Left lung (tissue), 14 donors: ENCODE measurements at places on chromosomes 6 and 20.
A peak's percentile ranks its signal among the peaks of the same experiment; 100 is the strongest.

DNA sequence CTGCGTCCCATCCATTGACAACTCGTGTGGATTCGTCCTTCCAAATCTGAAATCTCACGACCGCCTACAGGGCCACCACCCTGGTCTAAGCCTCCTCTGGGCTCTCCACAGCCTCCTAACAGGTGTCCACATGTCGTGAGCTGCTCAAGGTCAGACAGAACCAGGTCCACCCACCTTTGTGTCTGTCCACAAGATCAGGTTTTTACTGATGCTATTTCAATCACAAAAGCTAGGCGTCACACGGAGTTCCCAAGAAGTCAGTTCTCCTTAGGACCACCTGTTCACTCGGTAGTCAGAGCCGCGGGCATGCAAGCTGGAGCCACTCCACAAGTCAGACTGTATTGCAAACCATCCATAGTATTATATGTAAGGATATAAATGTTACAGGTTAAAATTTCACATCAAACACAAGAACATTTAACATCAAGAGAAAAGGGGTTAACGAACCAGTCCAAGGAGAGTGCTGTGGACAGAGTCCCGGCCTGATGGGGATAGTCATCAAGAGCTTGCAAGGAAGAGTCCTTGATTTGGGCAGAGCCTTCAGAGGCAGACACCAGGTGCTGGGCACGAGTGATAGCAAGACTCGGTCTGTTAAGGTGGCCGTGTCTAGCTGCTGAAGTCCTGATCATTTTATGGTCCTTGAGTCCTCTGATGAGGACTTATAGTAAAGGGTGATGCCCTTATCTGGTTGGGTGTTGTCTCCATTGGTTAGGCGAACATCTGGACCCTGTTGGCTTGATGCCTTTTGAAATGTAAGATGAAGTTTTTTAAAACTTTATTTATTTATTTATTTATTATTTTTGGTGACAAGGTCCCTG, 731 bp upstream of the DNPH1 start:
- DNase-seq, result no peak

- DNase-seq, result no peak
These were observed 5.6 kb upstream of the RPS21 start for GRCh38 chr20:62381202-62381797.

- no peak for DNase-seq
These were observed 28.1 kb downstream of the ADGRF5 start for GRCh38 chr6:46893648-46894047.

DNA sequence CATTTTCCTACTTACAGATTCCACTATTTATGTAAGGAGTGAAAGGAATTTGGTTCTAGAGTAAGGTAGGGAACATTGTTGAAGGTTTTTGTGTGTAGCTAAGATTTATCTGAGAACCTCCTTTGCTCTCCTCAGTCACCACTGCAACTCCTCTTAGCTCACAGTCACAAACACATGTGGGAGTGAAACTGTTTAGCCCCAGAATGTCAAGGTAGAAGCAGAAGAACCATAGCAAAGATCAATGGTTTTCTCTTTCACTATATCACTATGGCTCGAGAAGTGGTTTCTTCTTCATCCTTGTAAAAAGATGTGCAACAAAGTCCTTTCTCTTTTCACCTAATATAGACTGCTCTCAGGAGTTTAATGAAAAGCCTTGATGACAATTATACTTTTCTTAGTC, 6.5 kb upstream of the DEFB112 start:
- DNase-seq, result no peak

- DNase-seq, result no peak
These were observed 5.1 kb upstream of the TUBB1 start for GRCh38 chr20:59013959-59014608.

- DNase-seq, result no peak
These were observed 7.0 kb downstream of the TAGAP start for GRCh38 chr6:159037756-159038290.

- DNase-seq, result no peak
These were observed 155.0 kb downstream of the CFAP61 start for GRCh38 chr20:20207291-20207690.

DNA sequence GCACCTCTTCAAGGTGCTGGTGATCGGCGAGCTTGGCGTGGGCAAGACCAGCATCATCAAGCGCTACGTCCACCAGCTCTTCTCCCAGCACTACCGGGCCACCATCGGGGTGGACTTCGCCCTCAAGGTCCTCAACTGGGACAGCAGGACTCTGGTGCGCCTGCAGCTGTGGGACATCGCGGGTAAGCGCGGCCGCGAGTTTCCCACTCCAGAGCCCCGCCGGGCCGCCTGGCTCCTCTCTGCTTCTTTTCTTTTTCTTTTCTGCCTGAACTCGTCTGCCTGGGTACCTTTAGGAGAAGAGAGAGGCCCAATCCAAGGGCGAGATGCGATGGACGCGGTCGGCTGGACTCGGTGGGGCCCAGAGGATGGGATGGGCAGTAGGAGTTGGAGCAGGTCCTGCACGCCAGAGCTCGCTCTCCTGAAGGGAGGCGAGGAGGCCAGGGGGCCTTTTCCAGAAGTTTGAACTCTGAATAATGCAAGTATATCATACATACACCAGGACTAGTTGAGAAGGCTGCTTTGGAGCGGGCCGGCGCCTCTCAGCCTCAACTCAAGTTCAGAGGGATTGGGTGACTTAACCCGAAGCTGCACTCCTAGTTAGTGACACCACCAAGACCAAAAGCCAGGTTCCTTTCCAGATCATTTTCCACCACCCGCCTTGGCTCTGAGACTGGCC, 445 bp downstream of the RAB32 start:
- DNase-seq, result peak; percentile 46

- DNase-seq, result peak; percentile 8
These were observed 169.3 kb downstream of the OGFRL1 start for GRCh38 chr6:71457929-71458328.

GRCh38 chr20:49347156-49347555, 69.3 kb upstream of the ZNFX1 start:
- DNase-seq, result no peak
